ENCODE measurements at places on chromosomes 4 and X. TPM values are rescaled to one million over a fixed set of nuclear protein-coding genes. Genes with fewer than 3 reads are reported as not detected.

Gene MTTP
- 0.26 TPM for total RNA-seq

Gene DTHD1
- not detected for total RNA-seq

DNA sequence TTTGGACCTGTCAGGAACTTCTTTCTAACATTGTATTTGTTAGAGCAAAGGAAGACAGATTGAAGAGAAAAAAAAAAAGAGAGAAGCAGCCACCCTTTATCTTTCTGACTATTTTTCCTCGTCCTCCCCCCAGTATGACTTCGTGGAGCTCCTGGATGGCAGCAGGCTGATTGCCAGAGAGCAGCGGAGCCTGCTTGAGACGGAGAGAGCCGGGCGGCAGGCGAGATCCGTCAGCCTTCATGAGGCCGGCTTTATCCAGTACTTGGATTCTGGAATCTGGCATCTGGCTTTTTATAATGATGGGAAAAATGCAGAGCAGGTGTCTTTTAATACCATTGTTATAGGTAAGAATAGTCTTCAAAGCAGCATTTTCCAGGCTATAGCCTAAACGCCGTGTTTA lies 237.7 kb downstream of the DCTD start:
- no peak overlapping the region for H3K27ac ChIP-seq
- no peaks in the 10 kb centered on the region for H3K36me3 ChIP-seq
- peaks cover 3% of the 10 kb centered on the region for H3K27me3 ChIP-seq
- DNase-seq = no peak
- no peak overlapping the region for H3K4me3 ChIP-seq

DNA sequence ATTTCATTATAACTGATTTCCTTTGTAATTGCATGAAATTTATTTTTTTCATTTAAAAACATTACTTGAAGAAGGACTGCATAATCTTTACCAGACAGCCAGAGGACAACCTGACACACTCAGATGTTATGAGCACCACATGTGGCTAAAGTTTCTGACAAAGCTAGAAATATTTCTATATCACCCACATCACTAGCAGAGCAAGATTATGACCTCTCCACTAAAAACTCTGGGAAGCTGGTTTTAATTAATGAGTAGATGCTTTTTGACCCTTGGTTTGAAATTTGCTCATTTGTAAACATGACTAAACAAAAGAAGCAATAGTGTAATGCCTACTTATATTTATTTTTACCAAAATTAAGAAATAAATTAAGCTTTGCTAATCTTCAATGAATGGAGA lies 661.5 kb upstream of the EPHA5 start:
- H3K36me3 ChIP-seq = no peaks in the 10 kb centered on the region
- no peak overlapping the region for H3K27ac ChIP-seq
- no peak overlapping the region for H3K4me3 ChIP-seq
- no peak for DNase-seq
- H3K27me3 ChIP-seq = no peaks in the 10 kb centered on the region
- H3K4me1 ChIP-seq = no peaks in the 10 kb centered on the region

Gene ODAM
- total RNA-seq = not detected

Gene FAM114A1
- total RNA-seq = 32.0 TPM

DNA sequence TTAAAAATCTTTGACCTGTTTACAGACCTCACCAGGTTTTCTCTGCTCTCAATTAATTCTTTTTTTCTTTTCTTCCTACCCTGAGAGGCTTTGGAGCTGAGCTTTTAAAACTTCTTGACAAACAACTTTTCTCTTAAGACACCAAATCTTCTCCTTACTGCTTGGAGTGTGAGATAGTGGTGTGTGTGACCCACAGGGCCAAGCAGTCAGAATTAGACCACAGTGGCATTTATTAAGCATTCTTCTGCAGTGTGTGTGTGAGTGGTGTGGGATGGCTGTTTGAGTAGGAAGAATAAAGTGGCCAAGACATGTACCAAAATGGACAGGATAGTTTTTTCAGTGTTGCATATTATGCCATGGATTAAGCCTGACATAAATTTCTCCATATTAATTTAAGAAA lies 665.1 kb downstream of the RAPGEF2 start:
- no peaks in the 10 kb centered on the region for H3K36me3 ChIP-seq
- no peak overlapping the region for H3K4me3 ChIP-seq
- H3K27ac ChIP-seq = no peak overlapping the region
- H3K27me3 ChIP-seq = no peaks in the 10 kb centered on the region
- no peak for DNase-seq
- no peaks in the 10 kb centered on the region for H3K4me1 ChIP-seq

Gene ZCCHC12
- total RNA-seq = 0.10 TPM

DNA sequence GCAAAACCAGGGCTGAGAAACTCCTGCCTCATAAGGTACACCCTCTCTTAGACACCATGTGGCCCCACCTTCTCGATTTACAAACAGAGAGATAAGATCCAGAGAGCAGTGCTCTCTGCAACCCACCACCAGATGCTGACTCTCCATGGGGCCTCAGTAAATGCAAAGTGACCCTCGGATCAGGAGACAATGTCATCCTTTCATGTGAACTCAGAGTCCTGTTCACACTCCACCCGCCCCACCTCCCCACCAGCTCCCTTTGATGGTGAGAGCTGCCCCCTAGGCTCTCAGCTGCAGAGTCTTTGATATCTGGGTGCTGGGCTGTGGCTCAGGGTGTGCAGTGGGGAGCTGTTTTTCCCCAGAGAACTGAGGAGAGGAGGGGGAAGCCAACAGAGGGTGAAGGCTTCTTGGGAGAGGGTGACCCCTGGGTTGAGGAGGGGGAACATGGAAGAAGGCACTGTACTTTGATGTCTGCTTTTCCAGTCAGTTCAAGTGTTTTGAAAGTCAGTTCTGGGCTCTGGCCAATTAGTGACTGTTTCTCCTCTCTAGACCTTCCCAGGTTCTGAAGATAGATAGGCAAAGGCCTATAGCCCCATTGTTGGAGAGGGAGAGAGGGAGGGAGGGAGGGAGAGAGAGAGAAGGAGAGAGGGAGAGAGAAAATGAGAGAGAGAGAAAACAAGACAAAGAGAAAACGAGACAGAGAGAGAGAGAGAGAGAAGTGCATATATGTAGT lies 88.2 kb downstream of the SCD5 start:
- no peaks in the 10 kb centered on the region for H3K4me1 ChIP-seq
- DNase-seq = no peak
- no peak overlapping the region for H3K4me3 ChIP-seq
- no peak overlapping the region for H3K27ac ChIP-seq

Gene PPP1R3F
- 8.3 TPM for total RNA-seq

GRCh38 chrX:152601848-152602616 lies 35.7 kb upstream of the GABRQ start:
- no peak overlapping the region for H3K27ac ChIP-seq
- H3K4me1 ChIP-seq = no peaks in the 10 kb centered on the region
- DNase-seq = no peak

GRCh38 chr4:27791640-27792039 lies 931.0 kb downstream of the STIM2 start:
- no peaks in the 10 kb centered on the region for H3K27me3 ChIP-seq
- H3K4me1 ChIP-seq = no peaks in the 10 kb centered on the region
- no peak for DNase-seq
- H3K27ac ChIP-seq = no peak overlapping the region

Gene RBMXL3
- total RNA-seq = not detected

DNA sequence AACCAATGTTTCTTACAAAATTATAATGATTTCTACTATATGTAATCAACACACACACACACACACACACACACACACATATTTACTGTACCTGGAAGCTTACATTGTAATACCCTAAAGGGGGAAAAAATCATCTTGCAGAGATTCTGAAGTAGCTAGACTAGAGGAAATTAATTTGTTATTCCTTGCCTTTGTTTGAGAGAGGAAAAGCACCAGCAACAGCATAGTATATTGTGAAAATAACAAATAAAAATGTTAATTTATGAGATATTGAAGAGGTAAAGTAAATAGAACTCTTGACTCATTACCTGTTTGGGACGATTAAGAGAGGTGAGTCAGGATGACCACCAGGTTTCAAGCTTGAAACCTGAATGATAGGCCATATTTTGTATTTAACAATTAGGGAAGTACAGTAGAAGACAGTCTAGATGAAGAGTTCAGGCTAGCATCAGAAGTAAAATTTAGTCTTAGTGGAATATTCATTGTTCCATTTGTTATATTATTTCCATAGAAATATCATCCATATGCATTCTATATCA lies 873.4 kb upstream of the PCDH10 start:
- H3K4me1 ChIP-seq = no peaks in the 10 kb centered on the region
- DNase-seq = no peak
- H3K27me3 ChIP-seq = no peaks in the 10 kb centered on the region
- H3K36me3 ChIP-seq = no peaks in the 10 kb centered on the region
- no peak overlapping the region for H3K4me3 ChIP-seq

Measured in Panc1 (cell line).